ENCODE measurements at places on chromosomes 16 and 17.

GRCh38 chr17:28472871-28473497, 460 bp upstream of the SLC13A2 start:
- no peak for DNase-seq

GRCh38 chr17:69142175-69142802, 594 bp upstream of the ABCA6 start:
- no peak for DNase-seq

GRCh38 chr16:17335826-17336529, 134.8 kb downstream of the XYLT1 start:
- DNase-seq = no peak

DNA sequence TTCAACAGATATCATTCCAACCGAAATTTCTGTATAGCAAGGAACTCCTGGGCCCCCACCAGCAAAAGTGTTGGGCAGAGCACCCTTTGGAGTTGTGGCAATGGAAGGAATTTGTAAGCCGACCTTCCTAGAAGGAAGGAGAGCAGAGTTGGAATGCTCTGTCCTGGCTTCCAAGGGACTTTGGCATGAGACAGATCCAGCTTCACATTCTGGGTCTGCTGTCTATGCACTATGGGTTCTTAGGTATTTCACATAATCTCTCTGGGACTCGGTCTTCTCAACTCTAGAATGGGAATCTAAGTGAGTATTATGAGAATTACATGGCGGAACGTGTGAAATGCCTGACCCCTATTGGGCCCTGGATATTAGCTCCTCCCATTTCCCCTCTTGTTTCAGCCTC, 63.2 kb upstream of the MARCHF10 start:
- no peak for DNase-seq

GRCh38 chr17:57636985-57637665, 108.0 kb downstream of the CCDC182 start:
- no peak for DNase-seq

- peak; percentile 1 for DNase-seq
These were observed 631 bp downstream of the CDH3 start for GRCh38 chr16:68645494-68646388.

DNA sequence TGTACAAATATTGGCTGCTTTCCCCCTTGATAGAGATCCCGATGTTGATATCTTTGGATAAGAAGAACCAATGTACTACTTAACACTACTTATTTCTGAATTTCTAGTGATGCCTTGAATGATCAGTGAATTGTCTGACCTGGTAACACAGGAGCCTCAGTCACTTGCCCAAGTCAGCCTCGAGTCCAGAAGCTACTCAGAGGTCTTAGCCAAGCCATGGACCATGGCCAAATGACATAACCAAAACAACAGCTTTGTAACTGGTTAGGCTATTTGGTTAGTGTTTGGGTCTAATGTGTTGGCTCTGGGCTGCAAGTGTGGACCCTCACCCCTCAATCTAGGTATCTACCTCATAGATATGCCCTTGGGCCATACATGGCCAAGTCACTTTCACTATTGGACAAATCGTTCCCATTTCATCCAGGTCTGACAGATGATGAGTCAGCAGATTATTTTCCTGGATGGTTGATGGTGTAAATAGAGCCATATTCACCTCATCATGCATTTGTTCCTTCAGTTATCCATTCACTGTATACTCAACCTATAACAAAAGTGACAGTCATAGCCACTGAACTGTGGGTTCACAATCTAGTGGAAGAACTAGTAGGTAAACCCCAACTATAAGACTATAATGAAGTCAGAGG, 3.5 kb downstream of the RBFOX1 start:
- DNase-seq = no peak

DNA sequence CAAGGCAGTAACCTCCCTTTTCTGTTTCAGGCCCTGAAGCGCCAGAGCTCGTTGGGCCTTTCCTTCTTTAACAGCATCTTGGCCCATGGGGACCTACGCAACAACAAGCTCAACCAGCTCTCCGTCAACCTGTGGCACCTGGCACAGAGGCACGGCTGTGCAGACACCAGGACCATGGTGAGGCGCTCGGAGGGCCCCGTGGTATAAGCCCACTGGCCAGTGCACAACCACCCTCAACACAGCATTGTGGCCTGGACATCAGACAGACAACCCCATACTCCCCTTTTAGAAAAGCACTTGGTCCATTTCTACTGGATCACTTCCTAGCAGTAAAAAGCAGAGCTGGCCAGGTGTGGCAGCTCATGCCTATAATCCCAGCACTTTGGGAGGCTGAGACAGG, 18.6 kb downstream of the KNOP1 start:
- no peak for DNase-seq

DNA sequence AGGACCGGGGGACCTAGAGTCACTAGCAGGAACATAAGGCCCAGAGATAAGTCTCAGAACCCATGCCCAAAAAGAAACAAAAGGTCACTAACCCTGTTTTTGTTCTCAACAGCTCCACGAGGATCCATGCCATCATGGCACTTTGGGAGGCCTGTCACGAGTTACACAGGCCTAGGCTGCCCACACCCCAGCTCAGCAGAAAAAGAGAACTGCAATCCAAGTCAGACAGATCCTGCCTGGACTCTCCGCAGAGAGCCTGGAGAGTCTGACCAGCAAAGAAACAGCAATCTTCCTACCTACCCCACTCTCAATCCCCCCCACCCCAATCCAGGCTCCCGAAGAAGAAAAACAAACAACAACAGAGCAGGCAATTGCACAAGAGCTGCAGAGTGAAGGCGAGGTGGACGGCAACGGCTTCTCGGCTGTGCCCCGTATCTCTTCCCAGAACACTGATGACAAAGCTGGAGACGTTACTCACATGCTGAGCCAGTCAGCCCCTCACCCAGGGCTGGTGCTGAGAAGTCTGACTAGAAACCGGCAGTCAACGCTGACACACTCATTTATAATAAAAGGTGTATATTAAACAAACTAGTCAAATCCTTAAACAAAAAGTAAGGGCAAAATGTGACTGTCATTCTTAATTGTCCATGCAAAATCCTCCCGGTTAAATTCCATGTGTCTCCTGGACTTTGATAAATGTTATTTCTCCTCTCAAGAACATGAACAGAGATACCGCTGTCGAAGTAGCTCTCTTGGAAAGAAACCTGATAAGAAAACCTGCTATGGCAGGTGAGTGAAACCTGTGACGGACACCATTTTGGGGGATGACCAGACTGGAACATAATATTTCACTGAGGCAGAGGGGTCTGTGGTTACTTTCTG, 89.3 kb downstream of the SMG6 start:
- DNase-seq = no peak

- DNase-seq = no peak
These were observed 104.0 kb downstream of the MRTFB start for GRCh38 chr16:14175086-14175485.

DNA sequence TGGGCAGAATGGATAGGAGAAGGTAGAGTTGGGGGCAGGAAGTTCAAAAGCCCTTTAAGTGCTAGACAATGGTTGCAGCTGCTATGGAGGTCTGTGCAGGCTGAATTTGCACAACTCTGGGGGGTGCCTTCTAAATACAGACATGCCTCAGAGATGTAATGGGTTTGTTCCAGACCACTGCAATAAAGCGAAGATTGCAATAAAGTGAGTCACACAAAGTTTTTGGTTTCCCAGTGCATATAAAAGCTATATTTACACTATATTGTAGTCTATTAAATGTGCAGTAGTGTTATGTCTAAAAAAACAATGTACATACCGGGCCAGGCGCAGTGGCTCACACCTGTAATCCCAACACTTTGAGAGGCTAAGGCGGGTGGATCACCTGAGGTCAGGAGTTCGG, 60.5 kb upstream of the MYOCD start:
- no peak for DNase-seq

DNA sequence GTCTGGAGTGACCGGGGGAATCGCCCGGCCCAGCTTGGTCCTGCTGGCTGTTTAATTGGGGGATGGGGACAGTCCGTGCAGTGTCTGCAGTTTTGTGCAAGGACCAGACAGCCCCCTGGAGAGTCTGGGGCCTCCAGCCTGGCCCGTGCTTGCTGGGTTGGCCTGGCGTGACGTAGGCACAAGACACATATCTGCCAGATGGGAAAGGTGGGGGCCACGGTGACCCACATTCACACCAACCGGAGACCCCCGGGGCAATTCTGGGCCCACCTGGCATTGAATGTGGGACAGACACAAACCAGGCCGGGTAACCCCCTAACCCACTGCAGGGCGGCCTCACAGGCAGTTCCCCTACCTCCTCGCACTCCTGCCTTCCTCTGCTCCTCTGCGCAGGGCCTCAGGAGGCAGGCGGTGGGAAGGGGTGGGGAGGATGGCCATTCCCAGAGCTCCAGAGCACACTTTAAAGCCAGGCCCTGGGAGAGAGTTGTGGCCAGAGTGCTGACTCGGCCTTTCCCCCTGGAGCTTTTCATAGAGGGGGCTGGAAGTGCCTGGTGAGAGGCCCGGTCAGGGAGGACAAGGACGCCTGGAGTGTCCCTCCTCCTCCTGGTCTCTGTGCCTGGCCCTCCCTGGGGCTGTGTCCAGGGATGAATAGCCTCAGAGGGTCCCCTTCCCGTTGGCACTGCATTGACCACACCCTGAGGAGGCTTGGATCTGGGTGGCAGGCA, 1.5 kb downstream of the MRC2 start:
- no peak for DNase-seq

DNA sequence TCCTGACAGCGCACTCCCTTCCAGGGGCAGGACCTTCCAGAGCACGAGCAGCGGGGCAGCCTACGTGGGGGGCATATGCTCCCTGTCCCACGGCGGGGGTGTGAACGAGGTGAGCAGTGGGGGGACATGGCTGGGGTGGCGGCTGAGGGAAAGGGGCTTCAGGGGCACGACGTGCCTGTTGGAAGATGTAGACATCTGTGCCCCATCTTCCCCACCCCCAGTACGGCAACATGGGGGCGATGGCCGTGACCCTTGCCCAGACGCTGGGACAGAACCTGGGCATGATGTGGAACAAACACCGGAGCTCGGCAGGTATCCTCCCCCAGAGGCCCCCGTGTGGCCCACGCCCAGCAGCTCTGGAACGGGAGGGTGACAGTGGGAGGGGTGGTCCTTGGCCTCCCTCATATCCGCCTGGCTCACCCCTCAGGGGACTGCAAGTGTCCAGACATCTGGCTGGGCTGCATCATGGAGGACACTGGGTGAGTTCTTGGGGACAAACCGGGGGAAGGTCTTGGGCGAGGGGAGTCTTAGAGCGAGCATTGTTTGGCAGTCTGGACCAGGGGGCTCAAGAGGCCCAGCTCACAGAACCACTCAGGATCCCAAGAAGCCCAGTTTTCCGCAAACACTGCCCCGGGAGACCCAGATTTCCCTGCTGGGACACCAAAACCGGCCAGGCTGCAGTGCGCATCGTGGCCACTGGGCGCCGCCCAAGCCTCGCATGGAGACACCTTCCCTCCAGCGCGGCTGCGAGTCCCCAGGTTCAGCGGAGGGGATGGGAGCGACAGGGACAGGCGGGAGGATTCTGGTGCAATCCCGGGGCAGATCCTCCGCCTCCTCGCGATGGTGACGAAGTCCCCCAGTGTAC, 15.7 kb downstream of the ADAM11 start:
- DNase-seq = peak; percentile 81

DNA sequence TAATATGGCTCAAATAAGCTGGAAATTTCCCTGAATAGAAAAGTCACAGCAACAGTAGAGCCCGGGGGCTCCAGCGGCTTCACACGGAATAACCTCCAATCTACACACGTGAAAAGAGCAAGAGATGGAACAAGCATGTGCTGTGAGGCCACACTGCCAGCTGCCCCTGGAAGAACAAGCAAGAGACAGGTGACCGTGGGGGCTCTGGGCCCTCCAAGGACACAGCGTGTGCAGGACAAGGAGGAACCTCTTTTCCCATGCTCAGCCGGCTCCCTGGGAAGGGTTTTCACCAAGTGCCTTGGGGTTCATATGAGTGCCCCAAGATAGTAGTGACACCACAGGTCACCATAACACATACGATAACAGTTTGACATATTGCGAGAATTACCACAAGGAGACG, 110.2 kb upstream of the ZNF750 start:
- DNase-seq = no peak

Measured in NCI-H2107 (cell line).